ENCODE measurements at places on chromosomes 11 and 22. TPM values are rescaled to one million over a fixed set of nuclear protein-coding genes. Genes with fewer than 3 reads are reported as not detected.

The OR8D2 gene
- total RNA-seq: not detected

The C11orf91 gene
- 0.53 TPM for total RNA-seq

The ALG12 gene
- 10.4 TPM for total RNA-seq

The LMO1 gene
- total RNA-seq: 9.3 TPM

The YPEL4 gene
- total RNA-seq: not detected

The SOX6 gene
- total RNA-seq: 47.6 TPM

The ATG2A gene
- 19.8 TPM for total RNA-seq

The OSBPL5 gene
- 11.2 TPM for total RNA-seq

The SYT7 gene
- 2.2 TPM for total RNA-seq

The LRRC74B gene
- 0.30 TPM for total RNA-seq

The TMA7B gene
- not detected for total RNA-seq

The PLXNB2 gene
- 13.6 TPM for total RNA-seq

The SLC1A2 gene
- total RNA-seq: 2.0 TPM

All from psoas muscle (tissue), 8 donors.